Mucosa of descending colon (tissue), 3 donors: ENCODE measurements at places on chromosomes 3 and 15. TPM values are rescaled to one million over a fixed set of nuclear protein-coding genes. Genes with fewer than 3 reads are reported as not detected.

Gene PLIN1
- 0.77 TPM for total RNA-seq

Gene ATP13A5
- total RNA-seq = 0.61 TPM

Gene CCDC9B
- 204 TPM for total RNA-seq

Gene ADIPOQ
- 4.7 TPM for total RNA-seq

Gene PRR23E
- not detected for total RNA-seq

Gene SORD
- 11.7 TPM for total RNA-seq

Gene KBTBD8
- total RNA-seq = 2.5 TPM

Gene RAD51
- 13.1 TPM for total RNA-seq

Gene PLOD2
- 101 TPM for total RNA-seq

Gene HEG1
- total RNA-seq = 7.4 TPM

Gene LYZL4
- total RNA-seq = not detected

Gene ALG3
- total RNA-seq = 34.5 TPM

Gene MCTP2
- total RNA-seq = 41.9 TPM

Gene NRG4
- 0.95 TPM for total RNA-seq

Gene KNG1
- total RNA-seq = 0.12 TPM

Gene CCR9
- total RNA-seq = not detected

Gene RBMS3
- 4.6 TPM for total RNA-seq

Gene ARGFX
- total RNA-seq = not detected

Gene CACNA1D
- total RNA-seq = 13.8 TPM

Gene TMEM207
- total RNA-seq = not detected

Gene SCN11A
- total RNA-seq = 2.1 TPM

Gene MESP1
- total RNA-seq = 10.2 TPM

Gene IL17RD
- total RNA-seq = 1.4 TPM

Gene CLDN11
- 15.9 TPM for total RNA-seq

Gene ISLR2
- total RNA-seq = 1.7 TPM

Gene RNF168
- total RNA-seq = 24.9 TPM

Gene PXK
- 19.5 TPM for total RNA-seq

Gene GOLGA8J
- not detected for total RNA-seq

Gene IL17RE
- total RNA-seq = 82.8 TPM

Gene RASGRF1
- not detected for total RNA-seq

Gene GOLGA8H
- 0.20 TPM for total RNA-seq

Gene RARRES1
- total RNA-seq = 72.0 TPM

Gene NTRK3
- total RNA-seq = 2.8 TPM

Gene BLM
- total RNA-seq = 7.2 TPM
